ENCODE measurements at places on chromosomes 2 and 18.

- DNase-seq = no peak
These were observed 514 bp downstream of the BCL2L11 start for GRCh38 chr2:111121028-111121827.

DNA sequence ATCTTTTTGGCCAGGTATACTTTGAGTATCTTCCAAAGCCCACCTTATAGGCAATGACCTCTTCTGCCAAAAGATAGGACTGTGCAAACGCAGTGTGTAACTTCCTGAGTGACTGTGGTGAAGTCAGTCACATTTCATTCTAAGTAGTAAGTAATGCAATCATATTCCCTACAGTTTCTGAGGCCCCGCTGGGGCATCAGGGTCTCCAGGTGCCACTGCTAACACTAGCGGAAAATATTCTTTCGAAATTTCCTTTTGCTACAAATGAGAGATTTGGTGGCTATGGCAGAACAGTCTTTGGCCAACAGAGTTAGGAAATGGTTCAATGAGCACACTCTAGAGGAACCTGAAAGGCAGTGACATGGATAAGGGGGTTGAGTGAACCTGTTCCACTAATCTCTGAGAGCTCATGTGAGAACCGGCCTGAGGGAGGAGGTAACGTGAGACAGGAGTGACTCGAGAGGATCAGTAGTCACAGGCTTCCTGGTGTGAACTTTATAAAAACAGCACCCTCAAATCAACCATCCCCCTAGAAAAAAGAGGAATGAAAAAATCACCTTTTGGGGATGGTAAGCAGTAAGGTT lies 102.6 kb upstream of the LPIN2 start:
- no peak for DNase-seq

GRCh38 chr2:202014318-202014717 lies 19.3 kb upstream of the FZD7 start:
- no peak for DNase-seq

DNA sequence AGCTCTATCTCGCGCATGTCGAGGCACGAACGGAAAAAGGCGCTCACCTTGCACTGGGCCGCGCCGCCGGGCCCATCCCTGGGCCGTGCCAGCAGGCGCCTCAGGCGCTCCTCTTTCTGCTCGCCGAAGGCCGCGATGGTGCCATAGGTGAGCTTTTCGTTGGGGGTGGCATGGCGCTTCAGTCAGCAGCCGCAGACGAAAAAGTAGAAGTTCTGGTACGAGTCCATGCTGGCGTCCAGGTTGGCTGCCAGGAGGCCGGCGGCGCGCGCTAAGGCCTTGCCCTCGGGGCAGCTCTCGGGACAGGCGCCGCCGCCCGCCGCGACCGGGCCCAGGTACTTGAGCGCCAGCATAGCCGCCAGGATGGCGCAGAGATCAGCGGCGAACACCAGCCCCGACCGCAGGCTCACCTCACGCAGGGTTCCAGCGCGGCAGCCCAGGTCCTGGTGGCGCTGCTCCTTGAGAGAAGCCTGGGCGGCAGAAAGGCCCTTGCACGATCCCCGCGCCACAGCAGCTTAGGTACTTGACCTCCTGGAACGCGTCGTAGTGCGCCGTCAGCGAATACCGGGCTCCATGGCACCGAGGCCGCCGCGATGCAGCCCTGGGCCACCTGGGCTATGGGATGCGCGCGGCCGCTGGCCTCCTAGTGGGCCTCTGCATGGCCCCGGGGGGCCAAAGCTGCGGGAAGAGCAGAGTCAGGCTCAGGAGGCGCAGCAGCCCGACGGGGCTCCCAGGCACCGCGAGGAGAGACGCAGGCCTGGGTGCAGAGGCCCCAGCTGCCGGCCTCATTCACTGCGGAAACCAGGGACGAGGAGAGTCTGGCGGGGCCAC lies 12.8 kb downstream of the ALPG start:
- no peak for DNase-seq

DNA sequence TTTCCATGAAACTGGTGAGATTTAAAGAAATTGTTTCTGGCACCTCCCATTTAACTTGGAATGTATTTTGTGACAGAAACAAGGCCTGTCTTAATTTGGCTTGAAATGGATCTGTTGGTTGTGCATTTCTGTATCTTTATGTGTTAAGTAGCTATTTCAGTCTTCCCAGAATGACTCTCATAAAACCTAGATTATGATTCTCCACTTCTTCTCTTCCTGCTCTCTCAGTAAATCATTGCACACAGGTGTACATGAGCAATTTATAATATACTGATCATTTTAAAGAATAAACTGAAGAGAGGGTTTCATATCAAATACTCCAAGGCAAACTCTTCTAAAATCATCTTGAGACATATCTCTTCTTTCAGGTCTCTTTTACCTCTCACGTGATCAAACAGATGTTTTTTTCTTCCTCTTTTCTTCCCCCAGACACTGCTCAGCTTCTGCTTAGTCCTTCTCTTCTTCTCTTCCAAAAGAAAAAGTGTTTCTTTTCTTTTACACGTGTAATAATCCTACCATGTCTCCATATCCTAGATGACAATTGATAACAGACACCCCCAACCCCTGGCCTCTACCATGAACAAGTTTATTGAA lies 112.0 kb downstream of the PPP1R1C start:
- DNase-seq = no peak

GRCh38 chr2:97760480-97761049 lies 47.2 kb downstream of the ZAP70 start:
- DNase-seq = no peak

All from activated CD4-positive, alpha-beta T cell treated with anti-CD3 and anti-CD28 coated beads, Interleukin-2, amount 50 U/mL, for 24 hours (primary cell).